ENCODE measurements at places on chromosomes 12 and 14.
A peak's percentile ranks its signal among the peaks of the same experiment; 100 is the strongest.

- DNase-seq = no peak
These were observed 478.5 kb downstream of the ATP23 start for GRCh38 chr12:58419905-58420304.

DNA sequence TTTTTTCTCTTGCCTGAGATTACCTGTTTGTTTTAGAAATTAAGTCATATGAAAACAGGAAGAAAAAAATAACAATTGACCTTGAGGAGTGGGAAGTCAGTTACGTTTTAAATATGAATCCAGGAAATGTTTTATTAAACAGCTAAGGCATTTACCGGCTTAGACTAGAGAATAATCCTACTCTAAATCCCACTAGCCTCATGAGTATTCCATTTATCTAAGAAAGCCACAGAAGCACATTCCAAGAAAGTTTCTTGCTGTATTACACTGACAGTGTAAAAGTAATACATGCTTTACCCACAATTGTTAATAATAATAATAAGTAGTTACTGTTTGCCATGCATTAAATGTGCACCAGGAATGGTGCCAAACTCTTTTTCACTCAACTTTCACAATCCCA is 90.9 kb downstream of the BMP4 start:
- no peak for DNase-seq

DNA sequence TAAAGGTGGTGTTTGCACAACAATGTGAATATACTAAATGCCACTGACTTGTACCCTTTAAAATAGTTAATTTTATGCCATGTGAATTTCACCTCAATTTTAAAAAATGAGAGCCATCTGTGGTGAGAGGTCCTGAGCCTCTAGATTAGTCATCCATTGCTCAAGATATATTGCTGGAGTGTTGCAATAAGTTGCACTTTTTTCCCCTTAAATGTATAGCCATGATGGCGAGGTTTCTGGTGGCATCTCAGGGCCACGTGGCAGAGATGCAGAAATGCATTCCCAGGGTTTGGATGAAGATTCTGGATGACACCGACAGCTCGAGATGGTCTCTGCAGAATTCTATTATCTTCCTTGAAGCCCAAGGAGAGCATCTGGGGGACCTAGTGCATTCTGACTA is 153.7 kb downstream of the AACS start:
- DNase-seq = no peak

DNA sequence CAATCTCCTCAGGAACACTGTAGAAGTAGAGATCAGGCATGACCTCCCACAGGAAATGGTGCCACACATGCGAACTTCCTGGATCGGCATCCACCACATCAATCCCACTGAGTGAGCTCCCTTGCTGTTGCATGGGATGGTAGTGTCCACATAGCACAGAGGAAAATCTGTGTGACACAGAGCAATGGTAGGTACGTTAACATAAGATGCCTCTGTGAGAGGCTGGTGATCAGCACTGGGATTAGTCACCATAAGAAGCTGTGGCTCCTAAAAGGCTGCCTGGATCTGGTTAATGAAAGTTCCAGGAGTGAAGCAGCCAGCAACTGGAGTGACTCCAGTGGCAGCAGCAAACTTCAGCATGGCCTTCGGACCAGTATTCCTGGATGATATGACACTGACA is 21.8 kb downstream of the WDHD1 start:
- DNase-seq = no peak

GRCh38 chr14:67537736-67538135 is 4.6 kb downstream of the PLEKHH1 start:
- DNase-seq = no peak

- DNase-seq = no peak
These were observed 76.8 kb upstream of the CISTR start for GRCh38 chr12:53828598-53828997.

DNA sequence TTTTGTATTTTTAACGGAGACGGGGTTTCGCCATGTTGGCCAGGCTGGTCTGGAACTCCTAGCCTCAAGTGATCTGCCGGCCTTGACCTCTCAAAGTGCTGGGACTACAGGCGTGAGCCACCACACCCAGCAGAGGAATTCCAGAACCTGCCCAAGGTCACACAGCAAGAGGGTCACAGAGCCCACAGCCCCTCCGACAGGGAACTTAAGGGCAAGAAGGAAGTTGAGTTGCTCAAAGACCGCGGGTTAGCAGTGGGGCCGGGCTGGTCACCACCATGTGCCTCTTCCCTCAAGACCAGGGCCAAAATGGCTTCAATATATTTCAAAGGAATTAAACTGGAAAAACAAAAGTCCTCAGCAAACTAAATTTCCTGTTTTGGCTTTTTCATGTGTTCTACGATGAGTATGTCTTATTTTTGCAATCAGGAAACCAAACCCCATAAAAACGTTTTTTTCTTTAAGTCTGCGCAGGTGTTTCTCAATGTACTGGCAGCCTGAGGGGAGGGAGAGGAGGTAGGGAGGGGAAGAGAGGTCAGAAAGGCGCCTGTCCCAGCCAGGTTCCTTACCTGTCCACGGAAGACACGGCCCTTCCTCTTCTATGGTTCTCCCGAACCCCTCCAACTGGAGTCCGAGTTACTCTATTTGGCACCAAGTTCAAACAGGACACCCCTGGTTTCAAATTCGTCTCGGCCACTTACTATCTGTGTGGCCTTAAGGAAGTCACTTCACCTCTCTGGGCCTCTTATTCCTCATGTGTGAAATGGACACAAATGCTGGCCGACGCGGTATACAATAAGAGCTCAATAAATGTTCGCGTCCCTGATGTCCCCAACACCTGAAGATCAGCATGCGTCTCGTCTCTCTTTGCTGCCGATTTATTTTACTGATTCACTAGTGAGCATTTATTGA is 778 bp downstream of the SLC8B1 start:
- peak; percentile 31 for DNase-seq

DNA sequence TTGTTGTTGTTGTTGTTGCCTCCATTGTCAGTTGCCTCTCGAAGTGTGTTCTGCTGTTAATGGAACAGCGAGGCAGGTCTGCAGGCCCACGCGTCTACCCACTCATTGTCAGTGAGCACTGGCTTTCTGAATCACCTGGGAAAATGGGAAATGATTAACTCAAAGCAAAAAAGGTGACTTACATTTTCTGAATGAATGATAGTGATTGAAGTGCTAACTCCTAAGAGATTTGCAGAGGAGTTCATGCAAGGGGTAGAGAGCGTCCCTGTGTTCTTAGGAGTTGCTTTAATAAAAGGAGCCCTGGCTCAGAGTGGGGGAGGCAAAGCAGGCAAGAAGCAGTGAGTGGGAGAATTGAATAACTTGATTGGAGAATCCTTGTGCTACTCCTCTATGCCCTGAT is 177.6 kb downstream of the CAND1 start:
- no peak for DNase-seq

DNA sequence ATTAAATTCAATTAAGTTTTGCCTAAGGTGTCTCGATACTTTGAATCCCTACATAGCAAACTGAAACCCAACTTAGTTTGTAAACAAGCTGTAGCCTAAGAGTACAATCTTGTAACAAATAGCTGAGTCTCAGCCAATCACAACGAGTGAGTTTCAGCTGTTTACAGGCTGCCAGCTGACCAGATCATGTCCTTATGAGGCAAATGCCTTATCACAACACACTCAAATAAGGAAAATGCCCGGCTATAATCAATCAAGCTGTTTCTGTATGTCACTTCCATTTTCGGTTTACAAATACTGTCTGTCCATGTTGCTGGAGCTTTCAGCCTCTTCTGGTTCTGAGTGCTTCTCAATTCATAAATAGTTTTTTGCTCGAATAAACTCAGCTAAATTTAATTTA is 943.8 kb downstream of the SLC16A7 start:
- no peak for DNase-seq

- no peak for DNase-seq
These were observed 66.1 kb downstream of the ELK3 start for GRCh38 chr12:96260231-96260630.

GRCh38 chr12:57717846-57718640 is 20.5 kb downstream of the AGAP2 start:
- DNase-seq = no peak

GRCh38 chr14:32567543-32568384 is 238.7 kb downstream of the AKAP6 start:
- DNase-seq = no peak

- DNase-seq = no peak
These were observed 90.3 kb downstream of the ATP2B1 start for GRCh38 chr12:89618113-89618862.

GRCh38 chr12:64457923-64458322 is 6.0 kb downstream of the TBK1 start:
- no peak for DNase-seq

Measured in CD4-positive, alpha-beta T cell treated with Interleukin-1 beta for 1 hour (primary cell).